ENCODE measurements at places on chromosomes 7 and 10. TPM values are rescaled to one million over a fixed set of nuclear protein-coding genes. Genes with fewer than 3 reads are reported as not detected.

ITGB8 gene
- total RNA-seq: 13.8 TPM

MARVELD1 gene
- total RNA-seq: 3.6 TPM

TMEM213 gene
- not detected for total RNA-seq

IL15RA gene
- 0.51 TPM for total RNA-seq

DRGX gene
- not detected for total RNA-seq

LRMDA gene
- 3.1 TPM for total RNA-seq

RADIL gene
- under 0.01 TPM for total RNA-seq

TUBB8 gene
- total RNA-seq: not detected
